H7 (cell line): ENCODE measurements at places on chromosomes 12 and 14. TPM values are rescaled to one million over a fixed set of nuclear protein-coding genes. Genes with fewer than 3 reads are reported as not detected.
A peak's percentile ranks its signal among the peaks of the same experiment; 100 is the strongest.

DNA sequence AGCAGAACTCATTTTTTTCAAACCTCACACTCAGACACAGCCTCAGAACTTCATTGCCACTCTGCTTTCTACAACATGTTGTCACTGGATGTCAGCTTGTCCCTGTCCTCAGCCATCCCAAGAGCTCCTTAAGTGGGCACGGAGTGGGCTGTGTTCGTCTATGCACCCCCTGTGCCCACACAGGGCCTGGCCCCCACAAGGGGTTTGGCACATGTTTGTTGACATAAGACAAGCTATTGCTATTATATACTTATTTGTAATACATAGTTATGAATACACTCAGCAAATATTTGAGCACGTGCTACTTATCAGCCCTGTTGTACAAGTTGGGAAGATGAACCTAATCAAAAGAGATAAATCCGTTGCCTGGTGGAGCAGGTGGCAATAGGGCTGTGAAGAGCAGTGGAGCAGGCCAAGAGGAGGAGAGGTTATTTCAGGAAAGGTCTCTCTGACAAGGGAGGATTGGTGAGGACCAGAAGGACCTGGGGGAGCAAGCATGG lies 4.3 kb upstream of the BDKRB1 start:
- DNase-seq = no peak

DNA sequence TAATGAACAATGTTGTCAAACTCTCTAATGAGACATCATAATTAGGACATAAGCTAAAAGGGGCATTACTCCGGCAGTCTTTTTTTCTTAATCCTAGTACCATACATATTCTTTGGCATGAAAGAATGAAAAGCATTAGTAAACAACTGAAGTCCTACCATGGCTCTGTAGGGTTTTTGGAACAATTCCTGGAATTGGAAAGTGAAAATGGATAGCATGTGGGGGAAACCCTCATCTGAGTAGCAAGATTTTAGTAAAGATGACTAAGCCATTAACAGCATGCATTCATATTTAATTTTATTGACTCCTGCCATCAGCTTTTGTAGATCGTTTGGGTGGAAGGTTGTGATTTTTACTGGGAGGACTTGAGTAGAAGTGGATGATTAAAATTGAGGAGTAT lies 216.2 kb upstream of the PDZRN4 start:
- no peak for DNase-seq

DNA sequence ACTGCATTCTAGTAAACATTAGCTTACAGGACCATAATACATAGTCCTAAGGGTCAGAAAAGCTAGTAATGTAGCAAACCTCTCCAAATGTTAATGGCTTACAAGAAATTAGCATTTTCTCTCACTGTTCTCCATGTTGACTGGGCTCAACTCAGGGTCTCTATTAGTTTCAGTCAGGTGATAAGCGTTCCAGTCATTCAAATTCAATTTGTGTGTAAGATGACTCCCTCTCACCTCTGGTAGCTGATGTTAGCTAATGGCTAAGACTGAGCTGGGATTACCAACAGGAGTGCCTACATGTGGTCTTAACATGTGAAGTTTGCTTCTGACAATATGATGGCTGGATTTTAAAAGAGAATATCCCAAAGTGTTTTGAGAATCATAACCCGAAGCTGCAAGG lies 630.5 kb upstream of the USP15 start:
- peak; percentile 10 for DNase-seq

- DNase-seq = no peak
These were observed 93.8 kb downstream of the PTPRB start for GRCh38 chr12:70543444-70543843.

DNA sequence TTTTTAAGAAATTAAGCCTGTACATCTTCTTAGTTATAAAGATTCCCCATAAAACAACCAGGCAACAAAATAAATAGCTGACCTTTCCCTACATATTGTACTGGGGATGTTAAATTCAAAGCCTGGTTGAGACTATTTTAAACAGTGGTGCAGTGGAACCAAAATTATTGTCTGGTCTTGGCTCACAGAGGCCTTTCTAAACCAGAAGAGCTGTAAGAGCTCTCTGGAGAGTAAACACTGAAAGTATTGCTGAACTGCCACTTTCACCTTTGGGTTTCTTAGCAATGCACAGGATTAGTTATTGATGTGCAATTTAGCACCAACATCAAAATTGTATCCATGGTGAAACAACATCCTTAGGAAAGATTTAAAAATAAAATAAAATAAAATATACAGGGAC lies 20.6 kb downstream of the RACGAP1 start:
- DNase-seq = no peak

DNA sequence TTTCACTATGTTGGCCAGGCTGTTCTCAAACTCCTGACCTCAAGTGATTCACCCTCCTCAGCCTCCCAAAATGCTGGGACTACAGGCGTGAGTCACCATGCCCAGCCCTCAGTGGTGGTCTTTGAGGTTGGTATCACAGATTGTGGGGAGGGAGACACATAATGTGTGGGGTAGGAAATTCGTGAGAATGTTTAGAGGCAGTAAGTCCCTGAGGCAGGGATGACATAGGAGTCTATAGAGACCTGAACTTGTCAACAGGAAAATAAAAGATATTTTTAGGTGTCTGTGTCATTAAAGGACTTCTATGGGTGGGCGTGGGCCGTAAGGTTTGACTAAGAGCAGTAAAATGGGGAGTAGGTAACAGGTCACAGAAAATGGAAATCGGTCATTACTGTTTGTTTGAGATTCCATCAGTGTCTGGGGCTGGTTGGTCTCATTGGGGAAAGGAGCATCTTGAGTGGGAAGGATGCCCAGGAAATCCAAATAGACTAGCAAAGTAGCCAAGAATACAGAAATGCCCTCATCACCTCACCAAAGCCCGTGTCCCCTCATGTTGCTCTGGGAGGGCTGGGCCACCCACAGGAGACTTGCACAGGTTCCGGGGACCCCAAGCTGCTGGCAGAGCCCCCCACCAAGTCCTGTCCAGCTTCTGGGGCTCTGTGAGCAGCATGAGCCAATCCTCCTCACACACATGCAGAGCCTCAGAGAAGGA lies 63.6 kb upstream of the BCL2L14 start:
- DNase-seq = no peak

- DNase-seq = no peak
These were observed 254.7 kb downstream of the ADGRD1 start for GRCh38 chr12:131208425-131208824.

DNA sequence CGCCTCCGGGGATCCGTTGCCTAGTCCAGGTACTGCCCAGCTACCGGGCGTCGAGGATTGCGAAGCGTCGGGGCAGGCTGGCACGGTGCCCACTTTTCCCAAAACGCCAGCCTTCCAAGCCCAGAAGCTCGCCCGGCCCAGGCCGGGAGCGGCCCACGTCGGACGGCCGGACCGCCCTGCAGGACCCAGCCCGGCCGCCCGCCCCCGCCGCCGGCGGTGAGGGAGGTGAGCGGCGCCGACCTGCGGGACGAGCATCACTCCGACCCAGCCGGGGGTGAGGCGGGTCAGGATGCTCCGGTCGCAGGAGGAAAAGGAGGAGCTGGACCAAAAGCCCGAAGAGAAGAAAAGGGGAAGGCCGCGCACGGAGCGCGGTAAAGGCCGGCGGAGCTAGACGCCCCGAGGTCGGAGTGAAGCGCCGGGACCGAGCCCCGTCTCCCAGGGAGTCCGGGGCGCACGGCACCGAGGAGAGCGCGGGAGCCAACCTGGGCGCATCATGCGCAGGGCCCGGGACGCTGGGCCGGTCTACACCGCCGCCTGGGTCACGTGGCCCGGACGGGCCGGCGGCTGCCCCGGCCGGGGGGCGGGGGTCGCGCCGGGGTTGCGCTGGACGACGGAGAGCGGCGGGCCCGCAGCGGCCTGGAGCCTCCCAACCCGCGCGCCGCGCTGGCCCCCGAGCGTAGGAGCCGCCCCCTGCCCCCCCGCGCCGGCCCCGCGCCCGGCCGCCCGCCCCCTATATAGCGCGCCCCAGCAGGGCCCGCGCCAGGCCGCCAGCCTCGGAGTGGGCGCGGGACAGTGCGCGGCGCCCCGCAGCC lies at the start of gene AQP5:
AQP5 (plus strand) TSS at position 762 of the 812 bp plus-strand sequence. CDS start 146 bp downstream, outside the sequence.
- DNase-seq = peak; percentile 93

DNA sequence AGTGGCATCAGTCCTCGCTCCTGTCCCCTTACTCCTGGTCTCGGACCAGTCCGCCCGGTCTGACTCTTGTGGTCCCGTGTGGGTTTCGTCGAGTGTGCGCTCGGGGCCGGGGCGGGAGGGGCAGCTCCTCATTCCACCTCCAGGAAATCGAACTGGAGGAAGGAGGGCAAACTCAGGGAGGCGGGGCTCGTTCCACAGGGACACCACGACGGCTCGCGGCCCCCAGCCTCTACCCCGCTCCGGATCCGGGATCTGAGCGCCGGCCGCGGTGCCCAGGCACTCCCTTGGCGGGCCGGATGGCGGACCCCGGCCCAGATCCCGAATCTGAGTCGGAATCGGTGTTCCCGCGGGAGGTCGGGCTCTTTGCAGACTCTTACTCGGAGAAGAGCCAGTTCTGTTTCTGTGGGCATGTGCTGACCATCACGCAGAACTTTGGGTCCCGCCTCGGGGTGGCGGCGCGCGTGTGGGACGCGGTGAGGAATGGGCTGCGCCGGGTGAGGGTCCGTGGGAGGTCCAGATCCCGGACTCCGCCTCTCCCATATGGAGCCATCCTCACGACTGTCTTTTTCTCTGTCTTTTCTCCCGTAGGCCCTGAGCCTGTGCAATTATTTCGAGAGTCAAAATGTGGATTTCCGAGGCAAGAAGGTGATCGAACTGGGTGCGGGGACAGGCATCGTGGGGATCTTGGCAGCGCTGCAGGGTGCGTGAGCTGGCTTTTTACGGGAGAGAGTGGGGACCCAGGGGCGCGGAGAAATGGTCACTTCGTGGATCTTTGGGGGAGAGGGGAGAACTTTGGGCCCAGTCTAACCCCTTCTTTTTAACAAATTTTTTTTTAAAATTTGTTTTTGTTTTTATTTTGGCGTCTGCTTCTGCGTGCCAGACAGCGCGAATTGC lies at the start of gene EEF1AKMT3:
EEF1AKMT3 (plus strand) TSS at position 186 of the 894 bp plus-strand sequence; CDS start at position 297, 111 bp downstream.
- peak; percentile 86 for DNase-seq

DNA sequence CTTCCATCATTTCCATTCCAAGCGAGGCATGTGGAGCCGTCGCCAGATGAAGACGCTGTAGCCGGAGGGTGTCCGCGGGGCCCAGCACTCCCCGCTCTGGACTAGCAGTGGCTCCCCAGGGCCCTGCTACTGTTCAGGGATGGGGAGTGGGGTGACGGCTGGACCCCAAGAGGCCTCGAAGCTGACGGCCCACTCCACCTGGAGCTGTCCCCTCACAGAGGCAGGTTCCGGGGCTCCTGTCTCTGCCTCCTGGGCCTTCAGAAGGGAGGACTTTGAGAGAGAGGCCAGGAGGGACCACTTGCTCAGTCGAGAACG lies 101.6 kb downstream of the B4GALNT3 start:
- DNase-seq = no peak

DNA sequence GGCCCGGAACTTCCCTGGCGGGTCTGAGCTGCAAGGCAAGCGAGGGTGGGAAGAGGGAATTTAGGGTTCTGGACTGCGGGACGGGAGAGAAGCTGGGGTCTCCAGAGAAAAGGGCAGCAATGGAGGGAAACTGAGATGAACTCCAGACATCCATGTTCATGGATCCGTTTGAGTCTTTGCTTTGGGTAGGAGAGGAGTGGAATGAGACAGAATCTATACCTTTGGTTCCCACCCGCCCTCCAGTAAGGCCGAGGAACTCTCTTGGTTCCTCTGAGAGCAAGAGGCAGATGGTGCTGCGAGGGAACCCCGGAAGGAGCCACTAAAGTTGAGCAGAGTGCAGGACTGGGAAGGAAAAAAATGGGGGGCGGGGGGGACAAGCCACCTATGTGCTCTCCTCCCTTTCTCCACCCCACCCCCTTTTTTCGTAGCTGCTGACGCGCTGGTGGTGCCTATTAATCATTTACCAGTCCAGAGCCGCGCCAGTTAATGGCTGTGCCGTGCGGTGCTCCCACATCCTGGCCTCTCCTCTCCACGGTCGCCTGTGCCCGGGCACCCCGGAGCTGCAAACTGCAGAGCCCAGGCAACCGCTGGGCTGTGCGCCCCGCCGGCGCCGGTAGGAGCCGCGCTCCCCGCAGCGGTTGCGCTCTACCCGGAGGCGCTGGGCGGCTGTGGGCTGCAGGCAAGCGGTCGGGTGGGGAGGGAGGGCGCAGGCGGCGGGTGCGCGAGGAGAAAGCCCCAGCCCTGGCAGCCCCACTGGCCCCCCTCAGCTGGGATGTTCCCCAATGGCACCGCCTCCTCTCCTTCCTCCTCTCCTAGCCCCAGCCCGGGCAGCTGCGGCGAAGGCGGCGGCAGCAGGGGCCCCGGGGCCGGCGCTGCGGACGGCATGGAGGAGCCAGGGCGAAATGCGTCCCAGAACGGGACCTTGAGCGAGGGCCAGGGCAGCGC lies 1.2 kb downstream of the SSTR1 start:
- DNase-seq = peak; percentile 82

DNA sequence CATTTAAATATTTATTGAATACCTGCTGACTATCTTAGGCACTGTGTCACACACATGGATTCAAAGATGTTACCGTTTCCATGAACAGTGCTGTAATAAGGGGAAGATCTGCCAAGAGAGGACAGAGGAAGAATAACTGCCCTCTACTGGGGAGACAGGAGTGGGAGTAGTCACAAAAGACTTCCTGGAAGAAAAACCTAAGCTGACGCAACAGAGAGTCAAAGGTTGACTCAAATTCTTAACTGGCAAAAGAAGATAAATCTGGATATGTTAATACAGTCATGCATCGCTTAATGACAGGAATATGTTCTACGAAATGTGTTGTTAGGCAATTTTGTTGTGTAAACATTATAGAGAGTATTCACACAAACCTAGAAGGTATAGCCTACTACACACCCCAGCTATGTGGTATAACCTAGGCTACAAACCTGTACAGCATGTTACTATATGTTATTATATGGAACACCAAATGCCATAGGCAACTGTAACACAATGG lies 51.5 kb downstream of the DCAF5 start:
- peak; percentile 8 for DNase-seq

- DNase-seq = no peak
These were observed 115.2 kb downstream of the TMEM132D start for GRCh38 chr12:129788506-129789084.

- peak; percentile 76 for DNase-seq
These were observed 835 bp downstream of the MYL6 start for GRCh38 chr12:56158926-56159461.

DNA sequence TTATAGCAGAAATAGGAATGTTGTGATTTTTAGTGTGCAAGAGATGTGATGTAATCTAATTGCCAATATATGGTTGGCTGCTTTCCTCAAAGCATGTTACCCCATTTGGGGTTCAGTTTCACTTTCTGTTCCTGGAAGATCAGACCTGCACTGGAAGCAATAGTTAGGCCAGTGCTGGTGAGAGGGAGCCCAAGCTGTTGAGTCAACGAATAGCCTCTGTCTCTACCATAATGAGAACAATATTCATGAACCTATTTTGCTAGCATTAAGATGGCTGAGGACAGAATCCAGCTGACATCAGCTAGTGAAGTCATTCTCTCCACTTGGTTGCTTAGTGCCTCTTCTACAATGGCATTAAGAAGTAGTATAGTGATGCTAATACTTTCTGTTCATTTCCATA lies 379.9 kb upstream of the DCN start:
- no peak for DNase-seq

GRCh38 chr12:96172981-96173380 lies 21.2 kb upstream of the ELK3 start:
- DNase-seq = peak; percentile 1

GRCh38 chr14:61104358-61104757 lies 123.3 kb downstream of the SLC38A6 start:
- no peak for DNase-seq

- DNase-seq = no peak
These were observed 12.8 kb upstream of the ZDHHC22 start for GRCh38 chr14:77154421-77154820.

The HNRNPC gene
- total RNA-seq = 1,394 and 2,138 TPM in 2 replicates

The CCDC197 gene
- not detected in 2 replicates for total RNA-seq

The NAV3 gene
- 0.14 and 4.2 TPM in 2 replicates for total RNA-seq

The CEP170B gene
- total RNA-seq = 20.8 and 21.4 TPM in 2 replicates

The TMEM52B gene
- not detected in 2 replicates for total RNA-seq

The PLA2G1B gene
- total RNA-seq = not detected in 2 replicates

The ANKS1B gene
- 3.4 and 3.5 TPM in 2 replicates for total RNA-seq
